ENCODE measurements at places on chromosomes 7 and 10.

GRCh38 chr10:5269791-5270190 is 73.2 kb downstream of the AKR1C4 start:
- no peak for DNase-seq

- DNase-seq, result no peak
Measured at GRCh38 chr7:88760136-88760515, 626 bp downstream of the ZNF804B start.

DNA sequence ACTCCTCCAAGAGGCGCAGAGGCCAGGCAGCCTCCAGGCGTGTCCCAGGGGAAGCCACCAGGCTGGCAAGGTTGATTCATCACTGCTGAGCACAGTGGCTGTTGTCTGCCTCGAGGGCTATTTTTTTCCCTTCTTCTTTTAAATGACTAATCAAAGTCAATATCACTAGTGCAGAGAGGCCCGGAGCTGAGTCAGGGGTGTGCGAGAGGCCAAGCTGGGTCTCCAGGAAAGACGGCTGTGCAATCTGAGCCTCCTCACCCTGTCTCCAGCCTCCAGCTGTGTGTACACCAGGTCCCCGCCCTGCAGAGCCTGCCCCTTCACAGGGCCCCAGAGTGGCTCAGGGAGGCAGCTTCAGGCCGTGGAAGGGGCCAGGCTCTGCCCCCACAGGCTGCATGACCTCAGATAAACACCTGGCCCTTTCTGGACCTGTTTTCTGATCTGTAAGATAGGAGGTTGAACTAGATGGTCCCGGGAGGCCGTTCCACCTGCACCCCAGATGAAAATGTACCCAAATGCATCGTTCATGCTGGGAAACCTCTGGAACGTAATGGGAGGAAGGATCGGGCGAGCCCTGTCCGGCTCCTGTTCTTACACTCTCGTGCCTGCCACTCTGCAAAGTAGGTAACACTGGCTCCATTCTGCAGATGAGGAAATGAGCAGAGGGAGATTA is 3.7 kb downstream of the STX1A start:
- no peak for DNase-seq

DNA sequence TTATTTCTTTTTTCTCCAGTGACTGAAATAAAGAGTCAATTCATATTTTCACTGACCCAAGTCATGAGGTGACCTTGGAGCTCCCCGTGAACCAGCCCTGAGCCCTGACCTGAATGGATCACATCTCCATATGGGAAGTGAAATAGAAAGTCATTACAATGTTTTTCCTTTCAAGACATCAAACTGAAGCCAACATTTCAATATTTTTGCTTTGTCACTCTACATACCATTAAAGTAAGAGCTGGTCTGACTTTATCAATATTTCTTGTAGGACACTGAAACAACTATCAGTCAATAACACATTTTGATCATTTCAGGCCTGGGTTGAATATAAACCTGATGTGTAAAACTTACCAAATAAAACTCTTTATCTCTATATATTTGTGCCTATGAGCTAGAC is 249.8 kb upstream of the PHF14 start:
- no peak for DNase-seq

- DNase-seq, result no peak
Measured at GRCh38 chr7:88399036-88399435, 92.3 kb upstream of the STEAP4 start.

- no peak for DNase-seq
Measured at GRCh38 chr7:31340051-31340450, 475 bp downstream of the NEUROD6 start.

DNA sequence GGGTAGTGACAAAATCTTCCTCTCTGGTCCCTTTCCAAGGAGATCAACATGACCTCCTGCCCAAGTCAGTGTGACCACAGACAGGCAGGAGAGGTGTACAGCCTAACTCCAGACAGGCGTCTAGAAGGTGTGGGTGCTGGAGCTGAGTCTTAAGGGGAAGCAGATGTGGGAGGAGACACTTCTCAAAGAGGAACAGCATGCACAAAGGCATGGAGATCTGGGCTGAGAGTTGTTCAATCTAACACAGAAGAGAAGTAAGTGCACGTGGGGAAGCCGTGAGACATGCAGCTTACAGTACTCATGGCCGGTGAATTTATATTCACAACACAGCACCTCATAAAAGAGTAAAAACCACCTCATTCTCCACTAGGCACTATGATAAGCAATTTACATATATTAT is 23.8 kb upstream of the GSDME start:
- no peak for DNase-seq

GRCh38 chr7:44735403-44736165 is 13.1 kb upstream of the ZMIZ2 start:
- peak; percentile 54 for DNase-seq

DNA sequence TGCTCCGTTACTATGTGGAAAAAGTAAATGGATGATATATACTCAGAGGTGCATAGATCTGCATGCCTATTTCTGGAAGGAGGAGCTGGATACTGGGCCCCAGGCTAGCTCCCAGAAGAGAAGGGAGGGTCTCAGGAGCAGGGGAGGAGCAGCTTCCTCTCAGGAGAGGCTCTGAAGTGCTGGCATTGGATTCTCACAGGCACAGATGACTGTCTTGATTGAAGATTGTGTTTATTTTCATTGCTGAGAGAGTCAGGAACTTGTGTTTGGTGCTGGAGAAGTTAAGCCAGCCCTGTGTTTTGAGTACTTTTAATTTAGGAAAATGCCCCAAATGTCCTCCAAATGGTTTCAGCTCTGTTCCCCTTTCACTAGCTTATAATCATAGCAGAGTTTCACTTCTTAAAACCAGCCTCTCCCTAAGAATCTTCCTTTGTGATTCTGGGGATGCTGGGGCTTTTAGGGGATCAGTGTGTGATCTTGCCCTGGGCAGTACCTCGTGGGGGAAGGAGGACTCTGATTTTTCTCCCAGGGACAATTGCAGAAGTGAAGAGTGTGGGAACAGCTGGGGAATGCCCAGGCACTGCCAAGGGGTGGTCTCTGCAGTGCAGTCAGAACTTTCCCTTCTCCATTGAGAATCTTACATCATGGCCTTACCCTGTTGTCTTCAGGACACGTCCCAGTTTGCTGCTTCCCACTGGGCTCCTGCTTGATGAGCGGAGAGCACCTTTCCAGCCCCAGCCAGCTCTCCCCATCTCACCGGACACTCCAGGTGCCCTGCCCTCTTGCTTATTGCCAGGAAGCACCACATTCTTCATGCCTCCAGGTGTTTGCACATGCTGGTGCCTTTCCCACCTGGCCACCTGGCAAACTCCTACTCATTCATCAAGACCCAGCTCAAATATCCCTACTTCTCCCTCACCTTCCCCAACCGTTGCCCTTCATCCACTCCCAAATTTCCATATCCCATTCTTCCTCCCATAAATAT is 102.8 kb downstream of the ARHGAP22 start:
- no peak for DNase-seq

GRCh38 chr7:157875230-157876179 is 538.7 kb downstream of the DNAJB6 start:
- no peak for DNase-seq

DNA sequence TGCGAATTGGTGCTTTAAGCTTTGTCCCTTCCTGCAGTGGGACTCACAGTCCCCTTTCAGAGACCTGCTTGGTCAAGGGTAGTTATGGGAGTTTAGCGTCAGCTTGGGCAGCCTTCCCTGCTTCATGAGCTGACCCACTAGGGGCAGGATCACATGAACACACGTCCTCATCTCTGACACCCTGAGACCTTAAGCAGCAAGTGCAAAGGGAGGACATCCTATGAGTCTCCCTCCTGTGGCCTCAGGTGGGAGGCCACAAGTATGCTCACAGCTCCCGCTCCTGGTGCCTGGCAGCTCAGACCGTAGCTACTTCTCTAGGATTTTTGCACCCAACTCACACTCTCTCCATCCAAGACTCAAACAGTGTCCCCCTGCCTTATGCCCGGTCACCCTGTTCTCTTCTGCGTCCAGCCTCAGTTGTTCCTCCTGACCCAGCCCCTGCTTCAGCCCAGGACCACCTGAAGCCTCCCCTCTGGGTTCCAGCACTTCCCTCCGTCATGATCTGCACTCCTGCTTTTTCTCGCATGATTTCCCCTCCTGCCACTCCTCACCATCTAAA is 136.6 kb upstream of the FAM20C start:
- no peak for DNase-seq

DNA sequence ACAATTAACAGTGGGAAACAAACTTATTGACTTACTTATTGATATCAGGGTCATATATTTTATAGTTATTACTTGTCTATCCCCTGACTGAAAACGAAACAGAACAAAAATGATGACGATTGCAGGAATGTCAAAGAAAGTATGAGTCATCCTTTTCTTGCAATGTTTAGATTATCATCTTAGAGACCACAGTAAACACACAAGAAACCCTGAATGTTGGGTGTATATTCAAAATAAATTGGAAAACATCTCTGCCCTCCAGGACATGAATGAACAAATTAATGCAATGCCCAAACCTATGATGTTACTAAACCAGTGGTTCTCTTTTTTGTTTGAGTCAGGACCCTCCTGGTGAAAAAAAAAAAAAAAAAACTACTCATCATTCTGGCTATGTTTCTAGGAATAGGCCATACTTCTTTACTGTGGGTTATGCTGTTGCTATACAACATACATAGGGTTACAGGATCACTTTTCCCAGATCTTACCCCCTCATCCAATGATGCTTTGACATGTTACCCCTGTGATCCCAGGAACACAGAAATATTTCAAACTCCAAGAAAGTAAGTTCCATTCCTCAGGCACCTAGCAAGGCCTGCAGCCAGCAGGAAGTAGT is 623.4 kb upstream of the IGFBP3 start:
- no peak for DNase-seq

DNA sequence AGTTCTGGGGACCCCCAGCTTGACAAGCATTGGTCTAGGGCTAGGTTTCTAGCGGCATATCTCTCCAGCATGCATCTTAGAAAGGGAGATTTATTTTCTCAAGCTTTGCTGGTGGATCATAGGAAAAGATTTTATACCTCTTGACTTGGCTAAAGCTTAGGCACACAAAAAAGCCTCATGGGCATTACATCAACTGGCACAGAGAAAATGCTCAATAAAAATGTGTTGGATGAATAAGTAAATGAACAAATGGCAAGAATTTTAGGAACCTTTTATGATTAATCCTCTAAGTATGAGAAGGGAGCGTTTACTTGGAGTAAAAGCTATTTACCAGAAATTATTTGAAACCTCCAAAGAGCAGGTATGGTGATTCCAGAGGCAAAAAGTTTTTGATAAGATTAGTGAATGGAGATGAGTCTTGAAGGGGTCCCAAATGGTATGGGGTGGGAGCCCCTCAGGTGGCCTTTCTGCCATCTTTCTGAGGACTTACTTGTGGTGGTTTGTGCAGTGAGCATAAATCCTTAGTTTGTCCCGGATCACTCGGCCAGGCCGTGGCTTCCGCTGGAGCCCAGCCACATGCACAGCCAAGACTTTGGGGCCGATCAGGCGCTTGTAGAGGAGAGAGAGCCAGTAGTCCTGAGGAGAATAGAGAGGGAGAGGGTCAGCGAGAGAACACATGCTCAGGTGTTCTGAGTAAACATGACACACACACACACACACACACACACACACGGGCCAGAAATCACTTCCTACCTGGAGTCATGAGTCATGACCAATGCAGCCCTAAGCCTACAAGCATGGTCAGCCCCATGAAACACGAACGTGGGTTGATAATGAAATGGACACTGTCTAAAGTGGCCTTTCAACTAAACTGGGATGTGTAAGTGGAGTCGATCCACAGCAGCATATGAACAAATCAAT is 43.1 kb upstream of the HPS1 start:
- DNase-seq, result no peak

- no peak for DNase-seq
Measured at GRCh38 chr7:75966190-75966961, 28.0 kb downstream of the TMEM120A start.

- no peak for DNase-seq
Measured at GRCh38 chr10:70328967-70329366, 45.2 kb upstream of the NPFFR1 start.

- DNase-seq, result no peak
Measured at GRCh38 chr7:137453356-137453755, 109.8 kb upstream of the PTN start.

GRCh38 chr10:31157123-31158010 is 125.7 kb upstream of the ZNF438 start:
- DNase-seq, result no peak

GRCh38 chr7:48296966-48297365 is 125.7 kb downstream of the ABCA13 start:
- no peak for DNase-seq

DNA sequence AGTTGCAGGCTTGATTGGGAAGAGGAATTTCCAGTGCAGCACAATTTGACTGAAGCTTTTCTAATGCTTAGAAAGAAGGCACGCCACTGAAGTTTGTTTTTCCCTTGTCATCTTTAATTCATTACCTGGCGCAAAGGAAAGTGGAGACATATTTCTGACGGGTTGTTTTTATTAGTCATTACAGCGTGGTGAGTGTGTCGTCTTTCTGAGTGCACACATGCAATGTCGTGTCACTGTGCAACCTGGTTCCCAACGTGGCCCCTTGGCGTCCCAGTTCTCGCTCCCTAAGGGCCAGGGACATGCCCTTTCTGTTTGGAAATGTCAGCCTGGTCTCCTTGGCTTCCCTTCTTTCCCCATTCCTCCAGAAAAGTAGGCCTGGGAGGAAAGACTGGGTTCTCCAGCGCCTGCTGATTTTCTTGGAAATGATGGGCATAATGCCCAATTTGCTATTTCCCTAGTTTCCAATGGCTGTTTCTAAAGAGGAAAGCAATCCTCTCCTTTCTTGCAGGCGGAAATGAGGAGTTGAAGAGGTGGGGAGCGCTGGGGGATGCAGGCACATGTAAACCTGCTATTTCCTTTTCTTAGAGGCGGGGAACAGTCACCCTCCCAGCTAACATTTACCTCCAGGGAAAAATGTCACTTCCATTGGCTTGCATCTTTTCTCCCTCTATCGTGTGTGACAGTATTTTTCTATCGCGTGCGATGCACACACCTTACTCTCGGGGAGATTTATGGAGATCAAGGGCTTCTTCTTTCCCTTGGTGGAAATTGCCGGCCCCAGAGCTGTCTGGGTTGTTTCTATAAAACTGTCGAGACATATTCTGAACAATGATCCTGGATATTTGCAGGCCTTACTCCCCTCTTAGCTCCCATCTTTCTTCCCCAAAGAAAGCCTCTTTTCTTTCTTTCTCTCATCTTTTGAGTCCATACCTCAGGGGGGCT is 249.8 kb downstream of the ARHGAP12 start:
- no peak for DNase-seq

DNA sequence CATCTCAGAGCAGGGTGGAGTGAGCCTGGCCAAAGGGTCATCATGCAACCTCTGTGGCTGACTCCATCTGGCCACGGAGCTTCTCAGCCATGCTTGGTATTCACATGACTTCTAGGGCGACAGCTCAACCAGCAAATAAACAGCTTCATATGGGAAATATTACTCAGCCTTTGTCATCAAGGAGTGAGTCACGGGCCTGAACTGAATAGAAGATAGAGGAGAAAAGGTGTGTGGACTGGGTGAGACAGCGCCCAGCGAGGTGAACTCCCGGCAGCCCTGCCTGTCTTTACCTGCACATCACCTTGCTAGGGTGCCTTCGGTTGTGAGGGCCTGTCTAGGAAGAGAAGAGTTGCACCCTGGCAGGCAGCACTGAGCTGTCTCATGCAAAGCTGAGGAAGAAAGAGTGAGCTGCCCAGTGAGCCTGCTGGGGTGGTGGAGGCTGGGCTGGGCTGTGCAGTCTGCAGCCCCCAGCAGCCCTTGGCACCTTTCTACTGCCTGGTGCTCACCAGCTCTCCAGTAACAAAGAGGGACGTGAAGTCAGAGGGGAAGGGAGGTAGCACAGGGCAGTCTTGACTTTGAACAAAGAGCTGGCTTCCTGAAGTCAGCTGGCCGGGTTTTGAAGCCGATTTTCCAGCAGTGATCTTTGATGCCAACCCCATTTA is 114.2 kb downstream of the EGFR start:
- DNase-seq, result no peak

- no peak for DNase-seq
Measured at GRCh38 chr7:70619130-70619529, 512.8 kb upstream of the GALNT17 start.
